ENCODE measurements at places on chromosomes 6 and 20. TPM values are rescaled to one million over a fixed set of nuclear protein-coding genes. Genes with fewer than 3 reads are reported as not detected.

Gene FOXS1
- total RNA-seq = not detected

Gene SYCP2
- 0.20 TPM for total RNA-seq

Gene VGLL2
- not detected for total RNA-seq

Gene PRKN
- total RNA-seq = 8.4 TPM

Gene OR12D3
- not detected for total RNA-seq

Gene ECI2
- 52.4 TPM for total RNA-seq

Gene TAGAP
- total RNA-seq = not detected

Gene HLA-G
- not detected for total RNA-seq

Gene HLA-DPB1
- total RNA-seq = 4.1 TPM

Gene BCAS1
- total RNA-seq = not detected

Gene HTR1B
- total RNA-seq = not detected

Gene KIAA1755
- total RNA-seq = 1.9 TPM

Gene MAFB
- 30.5 TPM for total RNA-seq

Gene HCRTR2
- total RNA-seq = not detected

Gene SYNDIG1
- 0.19 TPM for total RNA-seq

Gene DDX43
- 2.3 TPM for total RNA-seq

Gene RNASET2
- 40.2 TPM for total RNA-seq

Gene LAMP5
- not detected for total RNA-seq

Gene TNNC2
- total RNA-seq = not detected

Gene KCNS1
- total RNA-seq = 2.4 TPM

Gene PRL
- not detected for total RNA-seq

Gene KIF6
- total RNA-seq = 0.31 TPM

Gene CALHM4
- not detected for total RNA-seq

Gene JPH2
- 0.25 TPM for total RNA-seq

Gene UNC93A
- not detected for total RNA-seq

Gene SLPI
- not detected for total RNA-seq

Gene NPEPL1
- 25.0 TPM for total RNA-seq

Gene EFCAB8
- total RNA-seq = not detected

Gene LHFPL5
- not detected for total RNA-seq

Gene PCSK2
- total RNA-seq = not detected

Gene TMC2
- total RNA-seq = not detected

Gene CDH4
- not detected for total RNA-seq

Gene HNF4A
- not detected for total RNA-seq

Gene XKR7
- not detected for total RNA-seq

Gene GABRR1
- total RNA-seq = not detected

Gene MACROD2
- not detected for total RNA-seq

Gene BTN1A1
- total RNA-seq = not detected

Gene BACH2
- 0.06 TPM for total RNA-seq

Gene APOM
- 2.0 TPM for total RNA-seq

Gene FOXP4
- 7.8 TPM for total RNA-seq

Gene CNR1
- total RNA-seq = 16.8 TPM

Gene LRFN2
- total RNA-seq = not detected

Gene BPI
- not detected for total RNA-seq

Gene BTNL2
- total RNA-seq = not detected

Gene RBM24
- not detected for total RNA-seq

Gene SLC52A3
- total RNA-seq = not detected

Gene PRDM13
- total RNA-seq = not detected

Gene ADGB
- not detected for total RNA-seq

Gene MRAP2
- 0.98 TPM for total RNA-seq

Gene TMEM170B
- total RNA-seq = 0.98 TPM

All from cardiac ventricle fibroblast (primary cell).